ENCODE measurements at places on chromosomes 4 and X. TPM values are rescaled to one million over a fixed set of nuclear protein-coding genes. Genes with fewer than 3 reads are reported as not detected.

Gene GPR34
- total RNA-seq: not detected

Gene TRMT44
- 13.5 TPM for total RNA-seq

DNA sequence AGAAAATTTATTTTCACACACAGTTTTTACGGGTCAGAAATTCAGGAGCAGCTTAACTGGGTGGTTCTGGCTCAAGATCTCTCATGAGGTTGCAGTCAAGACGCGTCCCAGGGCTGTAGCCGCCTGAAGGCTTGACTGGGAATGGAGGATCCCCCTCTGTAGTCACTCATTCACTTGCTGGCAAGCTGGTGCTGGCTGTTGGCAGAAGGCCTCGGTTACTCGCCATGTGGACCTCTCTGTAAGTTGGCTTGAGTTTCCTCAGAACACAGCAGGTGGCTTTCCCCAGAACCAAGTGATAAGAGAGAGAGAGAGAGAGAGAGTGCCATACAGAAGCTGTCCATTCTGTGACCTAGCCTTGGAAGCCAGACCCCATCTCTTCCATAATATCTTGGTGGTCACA, 132.8 kb downstream of the DCLK2 start:
- H3K36me3 ChIP-seq: no peaks in the 10 kb centered on the region
- H3K27me3 ChIP-seq: no peaks in the 10 kb centered on the region
- no peak overlapping the region for H3K27ac ChIP-seq
- H3K4me1 ChIP-seq: peaks cover 13% of the 10 kb centered on the region
- H3K4me3 ChIP-seq: no peak overlapping the region

DNA sequence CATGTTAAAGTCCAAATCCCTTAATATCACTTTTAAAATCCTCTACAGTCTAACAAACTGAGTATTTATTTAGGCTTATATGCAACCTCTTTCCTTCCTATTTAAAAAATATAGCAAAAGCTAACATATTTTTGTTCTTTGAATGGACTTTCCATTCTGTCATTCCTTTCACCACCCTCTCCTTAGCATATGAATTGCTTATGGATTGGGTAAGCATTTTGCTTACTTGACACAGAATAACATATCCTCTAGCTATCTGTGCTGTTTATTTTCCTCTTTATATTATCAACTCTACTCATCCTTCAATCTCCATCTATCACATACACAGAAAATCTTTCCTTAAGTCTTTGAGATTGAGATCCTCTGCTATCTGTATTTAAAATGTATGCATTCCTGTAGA, 206.1 kb upstream of the NEIL3 start:
- H3K4me1 ChIP-seq: no peaks in the 10 kb centered on the region
- no peaks in the 10 kb centered on the region for H3K27me3 ChIP-seq
- no peak overlapping the region for H3K4me3 ChIP-seq
- H3K36me3 ChIP-seq: no peaks in the 10 kb centered on the region
- no peak for DNase-seq
- H3K27ac ChIP-seq: no peak overlapping the region

- no peak for DNase-seq
- H3K4me3 ChIP-seq: no peak overlapping the region
- H3K4me1 ChIP-seq: no peaks in the 10 kb centered on the region
- no peak overlapping the region for H3K27ac ChIP-seq
- no peaks in the 10 kb centered on the region for H3K36me3 ChIP-seq
Observed at GRCh38 chr4:165766976-165767375, 106.1 kb upstream of the TLL1 start.

Gene CT83
- not detected for total RNA-seq

DNA sequence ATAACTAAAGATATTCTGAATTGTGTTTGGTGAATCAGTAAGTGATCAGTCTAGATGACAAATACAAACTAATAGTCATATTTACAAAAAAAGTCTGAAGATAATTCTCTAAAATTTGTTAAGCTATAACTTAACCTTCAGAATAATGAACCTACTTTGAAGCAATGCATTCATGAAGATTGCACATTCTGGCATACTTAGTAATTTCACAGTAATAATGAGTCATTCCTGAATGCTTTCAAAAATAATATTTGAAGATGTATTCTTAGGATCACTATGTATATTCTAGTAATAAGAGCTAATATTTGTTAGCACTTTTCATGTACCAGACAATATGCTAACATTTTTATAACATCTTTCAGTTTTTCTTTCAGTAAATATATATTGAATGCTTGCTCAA, 756.7 kb upstream of the SLIT2 start:
- no peak overlapping the region for H3K4me3 ChIP-seq
- 0 out of 2 replicates have a peak, but pooled peaks cover 6% of the 10 kb centered on the region for H3K4me1 ChIP-seq
- H3K36me3 ChIP-seq: no peaks in the 10 kb centered on the region
